ENCODE measurements at places on chromosomes 13 and 19. TPM values are rescaled to one million over a fixed set of nuclear protein-coding genes. Genes with fewer than 3 reads are reported as not detected.
A peak's percentile ranks its signal among the peaks of the same experiment; 100 is the strongest.

DNA sequence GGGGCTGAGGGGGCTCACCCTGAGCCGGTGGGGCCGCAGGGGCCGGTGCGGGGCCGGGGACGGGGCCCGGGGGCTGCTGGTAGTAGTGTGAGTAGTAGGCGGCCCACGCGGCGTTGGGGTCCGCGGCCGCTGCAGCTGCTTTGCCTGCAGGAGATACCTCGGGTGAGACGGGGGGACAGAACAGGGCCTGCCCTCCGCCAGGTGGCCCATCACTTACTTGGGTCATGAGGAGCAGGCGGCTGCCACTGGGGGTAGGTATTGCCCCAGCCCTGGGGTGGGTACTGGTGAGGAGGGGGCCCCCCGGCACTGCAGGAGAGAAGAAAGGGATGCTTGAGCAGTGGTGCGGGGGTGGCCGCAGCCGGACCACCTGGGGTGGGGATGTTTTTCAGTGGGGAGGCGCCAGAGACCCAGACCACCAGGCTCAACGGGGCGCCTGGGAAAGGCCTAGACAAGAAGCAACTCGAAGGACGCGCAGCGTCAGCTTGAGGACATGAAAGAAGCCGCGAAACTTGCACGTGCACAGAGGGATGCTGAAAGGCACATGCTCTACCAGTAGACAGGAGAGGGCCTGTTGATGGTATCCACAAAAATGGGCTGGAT lies 8.9 kb downstream of the KHSRP start:
- DNase-seq: no peak

DNA sequence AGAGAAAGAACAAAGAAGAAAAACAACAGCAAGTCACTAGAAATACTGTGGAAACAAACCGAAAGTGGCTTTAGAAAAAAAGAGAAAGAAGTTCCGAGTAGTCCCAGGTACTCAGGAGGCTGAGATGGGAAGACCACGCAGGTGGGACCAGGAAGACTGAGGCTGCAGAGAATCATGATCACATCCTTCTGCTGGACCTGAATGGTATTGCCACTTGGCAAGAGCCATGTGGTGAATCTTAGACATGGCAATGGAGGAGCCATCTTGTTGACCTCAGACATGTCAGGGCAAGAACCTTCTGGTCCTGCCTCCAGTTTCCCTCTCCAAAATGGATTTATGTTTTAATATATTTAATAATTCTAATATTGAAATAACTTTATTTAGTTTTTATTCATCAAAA lies 37.4 kb upstream of the ZNF724 start:
- no peak for DNase-seq

DNA sequence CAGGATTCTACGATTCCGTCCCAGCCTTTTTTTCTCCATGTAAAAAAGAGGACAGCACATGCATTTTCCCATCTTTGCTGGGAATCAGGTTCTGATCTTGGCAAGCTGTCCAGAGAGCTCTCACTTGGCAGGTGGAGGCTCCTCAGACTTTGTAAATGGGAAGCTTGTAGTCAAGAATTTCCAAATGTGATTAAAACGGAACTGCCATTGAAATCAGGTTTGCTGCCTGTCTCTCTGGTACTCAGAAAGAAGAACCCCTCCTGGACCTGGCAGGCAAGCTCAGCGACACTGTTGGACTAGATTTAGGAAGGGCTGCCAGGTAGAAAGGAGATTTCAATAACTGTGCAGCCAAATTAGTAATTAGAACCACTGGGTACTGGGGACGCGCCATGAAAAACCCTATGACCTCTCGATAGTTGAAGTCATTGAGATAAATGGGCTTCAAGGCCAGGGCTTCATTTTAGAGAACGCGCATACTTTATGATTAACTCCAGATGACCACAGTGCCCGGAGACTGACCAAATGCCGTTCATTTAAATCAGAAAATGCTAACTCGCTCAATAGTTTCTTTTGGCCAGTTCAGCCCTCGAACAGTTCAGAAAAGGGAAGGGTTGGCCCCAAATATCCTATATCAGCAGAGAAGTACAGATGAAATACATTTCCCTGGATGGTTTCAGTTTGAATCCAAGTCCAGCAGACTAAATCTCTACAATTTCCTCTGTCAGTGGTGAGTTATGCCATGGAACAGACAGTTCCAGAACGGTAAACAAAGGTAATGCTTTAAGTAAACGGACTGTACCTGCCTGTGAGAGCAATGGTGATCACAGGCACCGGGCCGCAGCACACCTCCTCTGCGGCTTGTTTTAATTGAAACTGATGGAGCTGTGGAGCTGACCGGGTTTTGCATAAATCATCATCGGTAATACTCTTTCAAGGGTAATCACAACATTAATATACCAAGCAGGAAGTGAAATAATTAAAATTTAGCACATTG lies 517.4 kb downstream of the RFC3 start:
- no peak for DNase-seq

DNA sequence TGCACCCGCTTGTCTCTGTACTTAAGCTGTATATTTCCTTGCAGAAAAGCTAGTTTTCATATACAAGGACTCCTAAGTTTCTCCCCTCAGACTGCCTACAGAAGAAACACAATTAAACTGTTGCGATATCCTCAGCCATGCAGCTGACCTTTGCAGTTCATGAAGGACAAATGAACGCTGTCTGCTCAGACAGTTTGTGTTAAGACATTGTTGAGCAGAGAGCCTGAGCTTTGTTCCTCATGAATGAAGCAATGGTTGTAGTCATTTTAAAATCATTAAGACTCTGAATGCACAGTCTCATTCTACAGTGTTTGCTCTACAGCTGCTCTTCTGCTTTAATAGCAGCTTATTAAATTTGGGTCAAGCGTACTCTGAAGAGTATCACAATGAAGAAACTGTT lies 23.2 kb upstream of the MAB21L1 start:
- no peak for DNase-seq

KIR2DL4 gene
- not detected for total RNA-seq

- DNase-seq: no peak
These were observed 28.6 kb downstream of the PAK4 start for GRCh38 chr19:39154100-39154628.

- DNase-seq: no peak
These were observed 43.4 kb downstream of the DHRS12 start for GRCh38 chr13:51760592-51760991.

COL5A3 gene
- 4.4 TPM for total RNA-seq

DNA sequence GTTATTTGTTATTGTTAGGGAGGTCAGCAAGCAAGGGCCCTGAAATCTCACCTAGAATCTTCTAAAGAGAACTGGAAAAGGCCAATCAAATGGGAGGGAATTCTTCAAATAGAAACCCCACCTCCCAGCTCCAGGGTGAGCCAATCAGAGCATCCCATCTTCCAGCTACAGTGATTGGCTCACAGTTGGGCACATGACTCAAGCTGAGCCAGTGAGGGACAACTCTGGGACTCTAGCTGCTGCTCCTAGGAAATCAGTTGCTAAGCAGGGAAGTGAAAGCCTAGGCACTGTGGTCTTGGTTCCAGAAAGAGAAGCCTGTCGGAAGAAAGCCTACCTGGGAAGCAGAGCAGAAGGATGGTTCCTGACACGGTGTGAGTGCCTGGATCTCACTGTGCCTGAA lies 13.4 kb downstream of the TM6SF2 start:
- DNase-seq: no peak

KIR3DL2 gene
- total RNA-seq: 1.6 TPM

GRCh38 chr13:52411629-52412028 lies 5.7 kb upstream of the THSD1 start:
- no peak for DNase-seq

DNA sequence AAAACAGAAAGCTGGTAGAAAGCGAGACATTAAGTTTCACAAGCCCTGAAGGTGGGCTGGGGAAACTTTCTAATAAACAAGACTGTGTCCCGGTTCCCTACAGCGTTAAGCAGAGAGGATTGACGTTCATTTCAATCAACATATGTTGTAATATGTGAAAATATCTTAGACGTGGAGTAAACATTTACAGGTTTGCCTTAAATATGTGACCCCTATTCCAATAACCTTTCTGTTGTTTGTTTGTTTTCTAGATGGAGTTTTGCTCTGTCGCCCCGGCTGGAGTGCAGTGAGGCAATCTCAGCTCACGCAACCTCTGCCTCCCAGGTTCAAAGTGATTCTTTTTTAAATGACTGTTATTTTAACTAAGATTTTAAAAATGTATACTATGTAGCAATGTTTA lies 526.2 kb downstream of the SUCLA2 start:
- DNase-seq: no peak

DNA sequence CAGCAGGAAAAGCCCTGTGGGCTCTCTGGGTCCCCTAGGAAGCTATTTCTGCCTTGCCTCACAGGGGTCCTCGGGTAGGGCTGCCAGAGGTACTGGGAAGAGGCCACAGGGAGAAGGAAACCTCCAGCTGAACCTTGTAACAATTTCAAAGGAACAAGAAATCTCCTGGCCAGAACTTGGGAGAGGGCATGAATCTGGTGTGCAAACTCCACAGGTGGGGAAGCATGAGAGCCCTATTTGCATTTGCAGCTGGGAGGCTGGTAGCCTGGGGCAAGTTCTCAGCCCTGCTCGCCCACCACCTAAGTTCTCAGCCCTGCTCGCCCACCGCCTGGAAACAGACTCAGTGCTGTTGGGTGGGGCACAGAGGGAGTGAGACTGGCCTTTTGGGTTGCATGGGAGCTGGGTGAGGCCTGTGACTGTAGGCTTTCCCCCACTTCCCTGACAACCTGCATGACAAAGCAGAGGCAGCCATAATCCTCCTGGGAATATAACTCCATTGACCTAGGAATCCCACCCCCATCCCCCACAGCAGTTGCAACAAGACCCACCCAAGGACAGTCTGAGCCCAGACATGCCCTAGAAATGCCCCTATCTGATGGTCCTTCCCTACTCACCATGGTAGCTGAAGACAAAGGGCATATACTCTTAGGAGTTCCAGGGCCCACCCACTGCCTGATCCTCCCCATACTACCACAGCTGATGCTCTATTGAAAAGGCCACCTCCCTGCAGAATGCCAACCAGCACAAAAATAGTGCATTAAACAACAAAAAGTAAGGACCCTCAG lies 11.7 kb downstream of the UGGT2 start:
- no peak for DNase-seq

- DNase-seq: no peak
These were observed 70.2 kb downstream of the SOX1 start for GRCh38 chr13:112137144-112137543.

DNA sequence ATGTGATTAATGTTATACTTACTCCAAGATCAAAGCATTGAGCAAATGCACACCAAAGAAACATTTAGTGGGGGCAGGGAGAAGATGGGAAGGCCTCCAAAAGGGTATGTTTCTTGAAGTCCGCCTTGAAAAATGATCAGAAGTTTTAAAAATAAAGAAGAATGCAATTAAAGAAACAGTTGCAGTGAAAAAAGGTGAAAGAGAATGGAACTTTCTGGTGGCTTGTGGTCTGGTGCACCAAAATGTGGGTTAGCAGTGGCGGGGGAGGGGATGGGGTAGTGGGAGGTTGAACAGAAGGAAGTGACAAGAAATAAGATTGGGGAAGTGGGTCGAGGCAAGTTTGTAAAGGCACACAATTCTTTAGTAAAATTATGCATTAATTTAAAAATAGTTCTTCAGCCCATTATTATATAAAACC lies 2.5 kb downstream of the LCP1 start:
- DNase-seq: peak; percentile 60

- DNase-seq: no peak
These were observed 192.1 kb downstream of the KATNAL1 start for GRCh38 chr13:30115257-30115600.

- DNase-seq: no peak
These were observed 108.8 kb downstream of the NDFIP2 start for GRCh38 chr13:79589603-79590393.

GRCh38 chr19:16070366-16070990 lies 5.8 kb upstream of the TPM4 start:
- DNase-seq: peak; percentile 69

- no peak for DNase-seq
These were observed 18.7 kb downstream of the CD70 start for GRCh38 chr19:6572217-6572616.

DNA sequence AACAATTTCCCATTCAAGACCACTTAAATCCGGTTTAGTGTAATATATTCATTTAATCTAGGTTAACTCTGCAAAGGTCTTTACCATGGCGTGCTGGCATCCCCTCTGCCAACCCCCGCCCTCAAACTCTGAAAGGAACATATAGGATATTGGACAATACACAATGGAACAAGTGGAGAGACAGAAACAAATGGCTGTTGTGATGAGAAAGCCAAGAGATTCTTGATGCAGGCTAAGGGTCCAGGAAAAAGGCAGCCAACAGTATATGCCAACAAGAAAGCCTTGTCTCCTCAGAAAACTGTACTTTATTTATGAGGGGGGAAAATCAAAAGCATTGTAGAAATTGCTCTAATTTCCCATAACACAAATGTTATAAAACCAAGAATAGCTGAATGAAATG lies 407.3 kb upstream of the SGCG start:
- no peak for DNase-seq

SIGLEC12 gene
- total RNA-seq: not detected

- no peak for DNase-seq
These were observed 53.4 kb upstream of the KLF12 start for GRCh38 chr13:74187564-74187963.

PABPC3 gene
- 0.66 TPM for total RNA-seq

SBSN gene
- not detected for total RNA-seq

DNA sequence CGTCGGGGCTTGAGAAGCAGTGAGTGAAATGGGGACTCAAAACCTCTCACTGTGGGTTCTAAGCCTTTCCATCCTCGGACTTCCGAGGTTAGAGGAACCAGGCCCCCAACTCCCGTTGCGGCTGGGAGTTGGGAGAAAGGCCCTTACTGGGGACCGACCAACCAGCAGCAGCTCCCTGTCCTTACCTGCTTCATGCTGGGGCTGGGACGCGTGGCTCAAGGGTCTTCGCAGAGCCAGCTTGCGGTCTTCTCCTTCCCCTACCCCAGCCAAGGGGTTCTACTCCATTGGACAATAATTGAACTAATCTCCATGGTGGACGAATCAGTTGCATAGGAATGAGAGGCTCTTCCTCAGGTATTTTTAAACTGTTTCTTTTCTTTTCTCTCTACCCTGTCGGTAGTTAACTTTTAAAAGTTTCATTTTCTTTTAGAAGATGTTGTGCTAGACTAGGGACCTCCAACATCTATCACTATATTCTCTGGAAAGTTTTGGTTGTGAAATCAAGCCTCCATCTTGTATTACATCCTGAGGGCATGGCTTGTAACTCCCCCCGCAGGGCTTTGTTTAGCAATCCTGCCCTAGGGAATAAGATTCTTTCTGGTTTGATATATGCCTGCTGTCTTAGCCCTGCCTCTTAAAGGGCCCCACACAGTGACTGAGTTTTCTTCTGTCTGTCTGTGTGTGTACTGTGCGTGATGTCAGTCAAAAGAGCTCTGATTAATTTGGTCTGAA lies 1027.1 kb upstream of the PCDH9 start:
- no peak for DNase-seq

GRCh38 chr13:111031531-111031961 lies 83.6 kb upstream of the ARHGEF7 start:
- DNase-seq: no peak

DNA sequence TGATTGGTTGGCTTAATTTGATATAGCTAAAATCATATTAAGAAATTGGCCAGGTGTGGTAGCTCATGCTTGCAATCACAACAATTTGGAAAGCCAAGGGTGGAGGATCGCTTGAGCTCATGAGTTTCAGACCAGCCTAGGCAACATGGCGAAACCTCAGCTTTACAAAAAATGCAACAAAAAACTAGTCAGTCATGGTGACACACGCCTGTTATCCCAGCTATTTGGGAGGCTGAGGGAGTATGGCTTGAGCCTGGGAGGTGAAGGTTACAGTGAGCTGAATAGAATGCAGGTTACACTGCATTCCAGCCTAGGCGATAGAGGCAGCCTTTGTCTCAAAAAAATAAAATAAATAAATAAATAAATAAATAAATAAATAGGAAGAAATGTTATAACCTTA lies 1579.6 kb upstream of the SLC10A2 start:
- DNase-seq: no peak

PSG3 gene
- total RNA-seq: not detected

UGGT2 gene
- total RNA-seq: 0.38 TPM

RAD23A gene
- total RNA-seq: 92.7 TPM
